Activated T-cell treated with anti-CD3 and anti-CD28 coated beads, Interleukin-2, amount 50 U/mL, for 72 hours (primary cell): ENCODE measurements at places on chromosomes 1 and 21.

- DNase-seq = no peak
Measured at GRCh38 chr1:158148468-158148867, 32.2 kb upstream of the CD1D start.

DNA sequence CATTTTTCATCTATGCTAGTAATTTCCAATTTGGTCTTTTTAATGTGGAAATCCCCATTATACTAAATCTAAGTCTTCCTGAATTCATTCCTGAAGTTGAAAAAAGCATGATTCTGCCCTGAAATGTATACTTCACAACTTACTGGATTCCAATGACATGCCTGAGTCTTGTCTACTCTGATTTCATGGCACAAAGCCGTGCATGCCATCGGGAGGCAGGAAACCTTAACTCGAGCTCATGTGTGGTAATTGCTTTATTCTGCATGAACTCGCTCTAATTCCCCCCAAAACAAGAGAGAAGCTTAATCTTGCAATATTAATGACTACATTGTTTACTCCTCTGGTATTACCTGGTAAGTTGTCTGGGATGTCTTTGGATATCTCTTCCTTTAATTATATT, 39.6 kb upstream of the PBX1 start:
- DNase-seq = no peak

DNA sequence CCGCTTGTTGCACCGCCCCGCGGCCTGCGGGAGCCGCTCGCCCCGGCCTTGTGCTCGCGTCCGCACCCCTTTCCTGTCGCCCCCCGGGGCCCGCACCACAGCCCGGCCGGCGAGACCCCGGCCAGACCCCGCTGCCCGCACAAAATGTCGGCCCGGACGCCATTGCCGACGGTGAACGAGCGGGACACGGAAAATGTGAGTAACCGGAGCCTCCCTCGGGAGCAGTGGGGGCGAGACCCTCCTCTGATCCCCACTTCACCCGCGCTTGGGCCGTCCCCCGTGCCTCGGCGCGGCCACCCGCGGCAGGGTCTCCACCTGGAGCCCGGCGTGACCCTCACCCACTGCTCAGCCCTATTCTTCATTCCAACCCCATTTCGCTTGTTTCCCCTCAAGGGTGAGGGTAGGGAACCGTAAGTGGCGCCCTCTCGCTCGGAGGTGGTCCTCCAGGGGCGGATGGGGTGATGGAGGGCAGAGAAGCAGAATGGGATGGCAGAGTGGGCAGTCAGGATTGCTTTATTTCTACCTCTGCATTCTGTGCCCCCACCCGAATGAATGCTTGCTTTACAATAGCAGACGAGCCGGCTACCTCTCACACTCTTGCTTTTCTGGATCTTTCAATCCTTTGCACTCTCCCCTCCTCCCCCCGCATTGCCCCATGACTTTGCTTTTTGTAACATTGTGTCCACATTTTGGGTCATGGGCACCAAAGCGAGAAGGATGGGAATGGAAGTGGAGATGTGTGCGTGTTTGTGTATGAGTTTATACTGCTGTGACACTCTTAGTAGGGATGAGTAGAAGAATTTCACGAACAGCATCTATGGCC, 954 bp downstream of the MARK1 start:
- no peak for DNase-seq

GRCh38 chr1:65791801-65792668, 660 bp upstream of the PDE4B start:
- no peak for DNase-seq
